NCI-H524 (cell line): ENCODE measurements at places on chromosomes 1 and 21.

DNA sequence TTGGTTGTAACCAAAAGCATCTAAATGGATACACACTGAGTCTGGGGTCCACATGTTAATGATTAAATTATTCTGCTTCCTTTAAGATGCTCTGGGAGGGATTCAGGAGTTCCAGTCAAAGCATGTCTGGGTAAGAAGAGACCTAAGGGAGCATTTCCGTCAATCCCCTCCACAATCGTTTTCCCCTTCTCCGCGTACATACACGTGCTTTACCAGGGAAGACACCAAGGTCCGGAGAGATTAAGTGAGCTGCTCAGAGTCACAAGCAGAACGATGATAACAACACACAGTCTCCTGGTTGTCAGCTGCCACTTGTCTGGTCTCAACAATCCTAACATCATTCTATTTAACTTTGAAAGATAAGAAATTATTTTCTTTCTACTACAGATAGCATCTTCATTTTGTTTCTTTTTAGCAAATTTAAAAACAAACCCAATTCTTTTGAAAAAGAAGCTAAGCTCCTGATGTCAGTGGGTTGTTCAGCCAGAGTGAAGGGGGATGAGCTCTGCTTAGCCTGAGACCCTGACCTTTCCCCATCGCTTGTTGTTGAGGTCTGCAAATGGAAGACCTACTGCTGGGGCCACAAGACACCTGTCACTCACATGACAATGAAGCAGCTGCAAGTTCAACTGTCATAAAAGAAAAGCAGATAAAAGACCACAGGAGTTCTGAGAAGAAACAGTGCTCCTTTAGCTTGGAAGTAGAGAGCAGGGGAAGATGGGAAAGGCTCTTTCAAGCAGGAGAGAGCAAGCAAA lies 4.5 kb downstream of the PAFAH2 start:
- no peak for DNase-seq

DNA sequence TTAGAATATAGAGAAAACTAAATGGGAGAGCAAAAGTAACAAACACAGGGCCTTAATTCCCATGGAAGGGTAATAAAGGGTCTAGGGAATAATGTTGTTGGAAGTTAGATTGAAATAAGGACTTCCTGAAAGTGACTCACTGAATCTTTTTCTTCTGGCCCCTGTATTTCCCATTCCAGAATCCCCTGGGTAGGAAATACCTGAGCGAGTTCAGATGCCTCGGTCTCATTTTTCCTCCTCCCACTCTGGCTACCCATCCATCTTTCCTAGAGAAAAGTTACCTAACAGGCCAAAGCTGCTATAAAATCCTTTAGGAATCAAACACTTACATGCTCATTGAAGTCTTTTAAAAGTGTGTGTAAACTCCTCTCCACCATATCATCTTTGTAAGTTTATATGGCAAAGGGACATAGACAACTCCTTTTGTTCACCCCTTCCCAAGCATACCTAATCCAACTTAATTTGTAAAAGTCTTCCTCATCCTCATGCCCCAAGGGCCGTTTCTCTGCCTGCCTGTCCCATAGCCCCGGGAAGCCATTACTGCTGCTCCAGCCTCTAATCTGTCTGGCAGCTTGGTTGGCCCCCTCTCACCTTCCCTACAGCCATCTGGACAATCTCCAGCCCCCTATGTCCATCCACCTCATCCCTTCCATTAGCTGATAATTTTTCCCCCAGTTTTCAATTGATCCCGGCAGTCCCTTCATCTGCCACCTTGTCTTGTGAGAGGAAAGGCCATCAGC lies 3.3 kb upstream of the MEF2D start:
- DNase-seq: no peak

GRCh38 chr1:66313429-66313828 lies 220.5 kb upstream of the SGIP1 start:
- no peak for DNase-seq

GRCh38 chr1:87902830-87903229 lies 574.1 kb downstream of the LMO4 start:
- DNase-seq: no peak

DNA sequence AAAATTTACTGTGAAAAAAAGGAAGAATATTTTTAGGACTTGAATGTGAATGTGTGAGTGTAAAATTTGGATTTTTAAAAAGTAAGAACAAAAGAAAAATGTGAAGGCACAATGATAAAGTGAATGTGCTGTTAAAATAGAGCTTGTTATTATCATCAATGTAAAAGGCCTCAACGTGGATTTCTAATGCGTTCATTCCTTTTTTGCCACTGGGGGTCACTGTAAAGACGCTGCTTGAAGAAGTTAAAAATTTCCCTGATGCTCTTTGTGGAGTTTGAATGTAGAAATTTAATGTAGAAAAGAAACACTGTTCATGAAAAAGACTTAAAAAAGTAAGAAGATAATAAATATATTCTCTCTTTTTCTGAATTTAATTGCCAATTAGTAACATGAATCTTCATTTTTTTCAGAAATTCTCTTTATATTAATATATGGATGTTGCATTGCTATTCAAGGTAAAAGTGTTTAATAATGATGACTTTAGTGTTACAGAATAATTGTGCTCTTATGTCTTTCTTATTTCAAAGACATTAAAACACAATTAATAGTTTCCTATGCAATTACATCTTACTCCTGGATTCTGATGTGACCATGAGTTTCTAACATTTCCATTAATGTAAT lies 161.5 kb downstream of the DNM3 start:
- DNase-seq: no peak

DNA sequence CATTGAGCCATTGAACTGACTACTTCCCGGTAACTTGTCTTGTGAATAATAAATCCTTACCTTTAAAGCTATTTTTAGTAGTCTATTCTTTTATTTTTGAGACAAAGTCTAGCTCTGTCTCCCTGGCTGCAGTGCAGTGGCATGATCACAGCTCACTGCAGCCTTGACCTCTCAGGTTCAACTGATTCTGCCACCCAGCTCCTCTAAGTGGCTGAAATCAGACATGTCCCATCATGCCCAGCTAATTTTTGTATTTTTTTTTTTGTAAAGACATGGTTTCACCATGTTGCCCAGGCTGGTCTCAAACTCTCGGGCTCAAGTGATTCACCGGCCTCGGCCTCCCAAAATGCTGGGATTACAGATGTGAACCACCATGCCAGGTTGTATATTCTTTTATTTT lies 59.3 kb upstream of the PTGS2 start:
- DNase-seq: no peak

DNA sequence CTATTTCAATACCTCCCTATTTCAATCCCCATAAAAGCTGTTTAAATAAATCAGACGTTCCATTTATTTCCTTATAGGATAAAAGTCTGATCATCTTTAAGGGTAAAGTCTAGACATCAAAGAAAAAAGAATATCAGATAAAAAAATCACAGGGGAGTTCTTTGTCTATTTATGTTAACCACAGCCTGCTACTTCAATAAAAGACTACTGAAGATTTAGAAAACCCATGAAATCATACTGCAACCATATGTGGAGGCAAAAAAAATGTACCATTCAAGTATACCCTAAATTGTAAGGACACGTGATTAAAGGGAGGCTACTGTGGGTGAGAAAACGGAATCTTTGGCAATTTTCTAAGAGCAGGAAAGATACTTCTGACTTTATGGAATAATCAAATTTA lies 108.2 kb upstream of the TNFSF4 start:
- DNase-seq: no peak

- DNase-seq: no peak
These were observed 57.2 kb downstream of the EDN2 start for GRCh38 chr1:41427122-41427913.

- no peak for DNase-seq
These were observed 19.4 kb downstream of the CERS2 start for GRCh38 chr1:150955280-150955679.

- no peak for DNase-seq
These were observed 16.5 kb downstream of the AKR7A3 start for GRCh38 chr1:19272064-19272463.

GRCh38 chr21:41235201-41235600 lies 67.2 kb downstream of the BACE2 start:
- DNase-seq: no peak

DNA sequence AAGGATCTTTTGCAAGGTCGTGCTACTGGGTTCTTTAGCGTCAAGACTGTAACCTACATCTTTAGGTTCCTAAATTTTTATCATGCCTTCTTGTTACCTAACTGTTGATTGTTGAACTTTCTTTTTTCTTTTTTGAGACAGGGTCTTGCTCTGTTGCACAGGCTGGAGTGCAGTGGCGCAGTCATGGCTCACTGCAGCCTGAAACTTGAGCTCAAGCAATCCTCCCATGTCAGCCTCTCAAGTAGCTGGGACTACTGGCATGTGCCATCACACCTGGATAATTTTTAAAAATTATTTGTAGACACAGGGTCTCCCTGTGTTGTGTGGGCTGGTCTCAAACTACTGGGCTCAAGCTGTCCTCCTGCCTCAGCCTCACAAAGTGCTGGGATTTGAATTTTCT lies 52.9 kb downstream of the NFIA start:
- DNase-seq: no peak

- DNase-seq: no peak
These were observed 30.7 kb upstream of the IL20 start for GRCh38 chr1:206834711-206835110.

- peak; percentile 24 for DNase-seq
These were observed 158.9 kb upstream of the COA6 start for GRCh38 chr1:234214129-234214910.

- DNase-seq: peak; percentile 65
These were observed 68.0 kb upstream of the WDR26 start for GRCh38 chr1:224502459-224503160.

- DNase-seq: no peak
These were observed 6.8 kb downstream of the GPR137B start for GRCh38 chr1:236149003-236149595.

- no peak for DNase-seq
These were observed 32.0 kb upstream of the GBP6 start for GRCh38 chr1:89331890-89332289.

- DNase-seq: no peak
These were observed 111.6 kb upstream of the GADD45A start for GRCh38 chr1:67573311-67573872.

- DNase-seq: no peak
These were observed 2.9 kb downstream of the DDI2 start for GRCh38 chr1:15620155-15620545.

DNA sequence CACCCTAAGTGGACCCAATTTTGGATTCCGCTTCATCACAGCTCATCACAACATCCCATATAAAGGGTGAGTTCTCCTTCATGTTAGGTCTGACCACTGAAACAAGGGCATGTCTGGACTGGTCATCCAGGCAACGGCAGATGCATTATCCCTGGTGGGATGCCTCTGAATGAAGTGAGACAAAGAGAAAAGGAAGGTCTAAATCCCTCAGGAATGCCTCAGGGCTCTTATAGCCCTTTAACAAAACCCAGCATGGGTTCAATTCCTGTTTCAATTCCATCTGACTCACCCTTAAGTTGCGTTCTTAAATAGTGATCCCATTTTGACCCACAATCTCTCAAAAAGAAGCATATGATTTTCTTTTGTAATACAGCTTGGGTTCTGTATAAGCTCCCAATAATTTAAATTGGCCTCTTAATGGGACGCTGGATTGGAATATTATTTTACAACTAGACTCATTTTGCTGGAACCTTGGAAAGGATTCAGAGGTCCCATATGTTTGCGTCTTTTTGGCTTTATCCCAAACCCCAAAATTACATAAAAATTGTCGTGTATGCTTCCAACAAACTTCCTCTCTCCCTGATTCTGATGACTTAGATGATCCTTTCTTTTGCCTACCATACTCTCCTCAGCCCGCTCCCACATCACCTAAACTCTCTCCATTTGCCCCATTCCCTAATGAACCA lies 287.4 kb upstream of the ZP4 start:
- no peak for DNase-seq

DNA sequence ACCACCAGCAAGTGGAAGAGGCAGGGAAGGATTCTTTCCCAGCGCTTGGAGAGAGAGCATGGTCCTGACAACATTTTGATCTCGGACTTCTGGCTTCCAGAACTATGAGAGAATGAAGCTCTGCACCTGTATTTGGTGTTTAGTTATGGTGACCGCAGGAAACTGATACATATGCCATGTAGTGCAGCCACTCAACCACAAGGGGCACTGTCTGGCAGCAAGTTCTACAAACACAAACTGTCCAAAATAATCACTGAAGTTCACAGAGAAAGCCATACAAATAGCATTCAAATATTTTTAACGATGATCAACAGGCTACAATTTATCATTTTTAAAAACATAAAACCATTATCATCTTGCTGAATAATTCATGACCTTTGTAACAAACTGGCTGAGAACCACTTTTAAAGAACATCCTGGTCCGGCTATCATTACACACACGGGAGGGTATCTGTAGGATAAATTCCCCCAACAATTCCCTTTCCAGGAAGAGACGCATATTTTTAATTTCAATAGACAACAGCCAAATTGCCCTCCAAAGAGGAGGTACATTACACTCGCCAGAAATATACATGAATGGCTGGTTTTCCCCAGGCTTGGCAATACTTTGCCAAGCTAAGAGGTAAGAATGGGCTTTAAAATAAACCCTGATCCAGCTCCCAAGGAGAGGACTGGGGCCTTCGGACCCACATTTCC lies 9.2 kb upstream of the CBR3 start:
- DNase-seq: no peak

- DNase-seq: no peak
These were observed 8.4 kb downstream of the SCMH1 start for GRCh38 chr1:41233708-41234107.

DNA sequence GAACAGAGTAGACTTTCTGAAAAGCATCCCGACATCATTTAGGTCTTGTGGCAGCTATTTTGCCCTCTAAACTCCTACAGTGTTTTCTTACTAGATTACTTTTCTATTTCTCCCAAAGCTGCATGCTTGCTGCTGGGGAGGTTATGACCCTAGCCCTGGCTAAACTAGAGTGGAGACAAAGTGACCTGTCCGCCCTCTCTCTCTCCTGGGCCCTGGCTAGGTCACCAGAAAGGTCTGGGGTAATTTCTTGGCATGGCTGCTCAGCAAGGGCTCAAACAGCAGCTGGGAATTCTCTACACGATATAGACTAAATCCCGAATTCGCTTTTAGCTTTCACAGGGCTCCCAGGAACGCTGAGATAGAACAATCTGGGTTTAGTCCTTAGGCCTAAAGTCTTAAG lies 84.5 kb upstream of the KCNE2 start:
- no peak for DNase-seq

- DNase-seq: no peak
These were observed 69.4 kb downstream of the VAV3 start for GRCh38 chr1:107895403-107896191.

DNA sequence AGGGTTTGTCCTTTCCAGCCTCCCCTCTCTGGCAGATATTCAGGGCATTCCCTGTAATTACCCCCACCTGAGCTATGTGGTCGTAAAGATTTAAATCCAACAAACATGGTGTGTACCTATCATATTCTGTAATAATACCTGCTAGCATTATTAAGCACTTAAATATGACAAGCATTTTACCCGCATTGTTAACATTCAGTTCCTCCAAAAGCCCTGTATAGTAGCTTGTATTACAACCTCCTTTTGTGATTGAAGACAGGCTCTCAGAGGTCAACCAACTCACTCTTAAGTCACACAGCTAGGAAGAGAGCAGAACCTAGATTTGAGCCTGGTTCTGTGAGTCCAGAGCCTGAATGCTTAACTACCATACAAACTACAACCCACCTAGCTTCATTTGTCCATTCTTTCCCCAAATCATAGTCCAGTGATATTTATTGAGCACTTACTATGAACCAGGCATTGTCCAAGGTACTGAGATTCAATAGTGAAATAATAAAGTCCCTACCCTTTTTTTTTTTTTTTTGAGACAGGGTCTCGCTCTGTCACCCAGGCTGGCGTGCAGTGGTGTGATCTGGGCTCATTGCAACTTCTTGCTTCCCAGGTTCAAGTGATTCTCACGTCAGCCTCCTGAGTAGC lies 13.8 kb upstream of the KDM4A start:
- no peak for DNase-seq

GRCh38 chr1:243851257-243851756 lies 1.3 kb upstream of the AKT3 start:
- no peak for DNase-seq
